ENCODE measurements at places on chromosomes 4 and X.

DNA sequence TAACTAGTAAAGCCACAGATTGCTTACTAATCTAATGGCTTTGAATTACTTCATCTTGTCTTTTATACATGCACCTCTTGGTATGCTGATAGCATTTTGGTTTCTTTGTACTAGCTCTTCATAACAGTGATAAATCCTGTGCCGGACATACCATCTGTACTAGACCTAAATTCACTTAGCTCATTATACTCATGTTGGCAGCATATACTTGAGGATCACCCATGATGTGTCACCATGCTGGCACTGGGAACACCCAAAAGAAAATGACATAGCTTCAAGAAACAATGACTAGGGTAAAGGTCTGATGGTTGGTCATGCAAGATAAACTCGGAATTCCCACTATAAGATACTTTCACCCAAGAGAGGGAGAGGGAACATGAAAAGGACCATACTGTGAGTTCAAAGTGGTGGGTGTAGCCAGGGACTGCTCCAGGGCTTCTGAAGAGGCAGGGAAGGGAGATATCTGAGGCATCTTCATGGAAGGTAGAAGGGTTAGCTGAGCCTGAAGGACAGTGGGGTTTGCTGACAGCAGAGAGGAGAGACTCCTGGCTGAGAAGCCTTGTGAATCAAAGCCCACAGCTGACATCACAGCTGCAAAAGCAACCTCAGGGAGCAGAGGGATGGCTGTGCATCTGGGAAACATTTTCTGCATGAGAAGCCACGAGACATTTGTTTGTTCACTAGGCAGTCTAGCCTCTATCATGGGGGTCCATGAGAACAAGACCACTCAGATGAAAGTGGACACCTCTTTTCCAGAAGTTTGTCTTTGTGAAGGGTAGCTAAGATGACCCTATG, 314.2 kb downstream of the RAB28 start:
- no peak for DNase-seq

DNA sequence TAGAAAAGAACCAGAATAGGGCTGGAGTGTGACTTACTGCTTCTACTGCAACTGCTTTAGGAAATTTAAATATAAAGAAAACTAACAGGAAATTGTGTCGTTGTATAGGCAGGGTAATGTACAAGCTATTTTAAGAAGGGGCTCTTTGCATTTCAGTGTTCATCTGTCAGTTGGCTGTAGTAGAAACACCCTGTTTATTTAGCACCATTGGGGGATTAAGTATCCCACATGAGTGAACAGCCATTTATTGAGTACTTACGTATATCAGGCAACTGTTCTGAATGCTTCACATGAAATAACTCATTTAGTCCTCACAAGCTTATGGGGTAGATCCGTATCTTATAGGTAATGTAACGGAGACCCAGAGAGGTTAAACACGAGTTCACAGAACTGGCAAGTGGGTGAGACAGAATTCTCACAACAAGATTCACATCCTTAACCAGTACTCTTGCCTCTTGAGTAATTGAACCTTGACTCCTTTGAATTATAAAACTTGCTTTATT, 23.9 kb downstream of the STIM2 start:
- no peak for DNase-seq

DNA sequence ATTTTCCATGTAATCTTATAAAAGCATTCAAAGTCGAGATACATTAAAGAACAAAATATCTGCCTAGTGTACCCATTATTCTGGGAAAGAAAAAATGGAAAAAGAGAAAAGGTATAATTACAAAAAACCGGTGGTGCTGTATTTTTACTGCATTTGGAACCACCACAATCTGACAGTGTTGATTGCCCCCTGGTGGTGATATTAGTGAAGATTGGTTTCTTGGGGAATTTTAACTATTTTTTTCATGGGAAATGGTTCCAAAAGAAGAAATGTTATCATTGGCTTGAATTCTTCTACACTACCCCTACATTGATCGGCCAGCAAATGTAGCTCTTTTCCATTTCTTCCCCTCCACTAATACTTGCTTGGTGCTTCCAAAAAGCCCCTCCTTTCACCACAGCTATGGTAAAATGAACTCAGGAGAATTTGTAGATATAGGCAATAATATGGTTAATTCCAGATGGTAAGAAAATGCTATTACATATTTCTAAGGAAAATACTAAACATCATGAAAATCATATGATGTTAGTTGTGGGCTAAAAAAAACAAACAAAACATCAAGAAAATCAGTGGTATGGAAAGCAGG, 50.0 kb downstream of the COX18 start:
- peak; percentile 7 for DNase-seq

DNA sequence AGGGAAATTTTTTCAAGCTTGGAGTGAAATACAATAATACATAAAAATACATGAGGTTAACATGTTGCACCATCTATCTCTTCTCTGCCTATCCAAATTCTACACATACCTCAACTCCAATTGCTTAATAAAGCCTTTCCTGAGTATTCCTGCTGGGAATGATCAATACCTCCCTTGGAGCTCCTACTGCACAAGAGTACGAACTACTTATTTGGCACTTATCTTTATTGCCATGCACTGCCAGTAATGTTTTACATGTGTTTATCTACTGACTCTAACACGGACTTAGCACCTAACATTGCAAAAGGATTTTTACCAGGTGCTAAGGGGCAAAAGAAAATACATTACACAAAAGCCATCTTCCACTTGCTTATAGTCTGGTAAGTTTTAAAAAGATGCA, 80.2 kb downstream of the ADGRA3 start:
- no peak for DNase-seq

DNA sequence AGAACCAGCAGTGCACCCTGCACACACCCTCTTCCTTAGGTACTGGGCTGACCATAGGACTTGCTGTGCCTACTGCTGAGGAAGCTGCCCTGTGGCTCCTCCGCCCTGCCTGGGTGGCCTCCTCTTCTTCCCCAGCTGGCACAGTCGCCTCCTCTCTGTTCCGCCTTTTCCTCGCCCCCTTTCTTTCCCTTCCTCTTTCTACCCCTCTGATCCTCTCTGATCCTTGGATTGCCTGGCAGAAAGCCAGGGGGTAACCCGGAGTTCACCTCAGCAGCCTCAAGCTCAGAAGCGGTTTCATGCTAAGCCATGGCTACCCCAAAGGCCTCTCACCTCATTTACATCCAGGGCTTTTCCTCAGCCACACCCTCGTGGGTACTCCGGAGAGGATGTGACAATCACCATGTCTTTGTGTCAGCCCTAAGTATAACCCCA, 136.2 kb downstream of the SMIM20 start:
- no peak for DNase-seq

DNA sequence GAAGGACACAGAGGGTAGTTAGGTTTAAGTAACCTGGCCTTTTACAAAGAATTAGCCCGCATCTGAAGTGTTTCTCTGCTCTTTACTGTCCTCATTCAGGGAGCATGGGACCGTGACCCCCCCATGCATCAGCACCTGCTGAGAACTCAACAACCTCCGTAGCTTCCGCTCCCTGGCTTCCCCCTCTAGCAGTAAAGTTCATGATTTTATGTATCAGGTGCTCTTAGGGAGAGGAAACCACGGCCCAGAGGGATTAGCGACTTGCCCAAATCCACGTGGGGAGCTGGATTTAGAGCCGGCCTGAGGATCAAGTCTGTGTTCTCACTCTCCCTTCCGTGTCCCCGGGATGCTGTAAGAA, 284.6 kb upstream of the GATB start:
- DNase-seq = no peak

GRCh38 chr4:13920111-13920875, 292.8 kb upstream of the BOD1L1 start:
- no peak for DNase-seq

DNA sequence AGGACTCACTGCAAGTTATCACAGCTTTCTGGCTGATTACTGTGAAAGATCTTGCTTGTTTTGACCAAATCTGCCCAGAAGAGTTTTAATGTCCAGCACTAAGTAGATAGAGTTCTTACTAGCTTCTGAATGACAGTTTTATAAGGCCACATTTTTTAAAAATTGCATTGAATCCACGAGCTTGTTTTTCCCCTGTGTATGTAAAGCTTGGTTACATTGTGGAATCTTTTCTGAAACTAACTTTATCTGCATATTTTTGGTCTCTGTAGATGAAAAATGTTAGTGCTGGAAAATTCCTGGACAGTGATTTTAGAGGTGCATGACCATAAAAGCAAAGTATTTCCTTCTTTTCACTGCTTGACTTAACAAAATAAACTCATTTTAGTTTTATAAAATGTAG, 650.3 kb upstream of the FAM241A start:
- no peak for DNase-seq

DNA sequence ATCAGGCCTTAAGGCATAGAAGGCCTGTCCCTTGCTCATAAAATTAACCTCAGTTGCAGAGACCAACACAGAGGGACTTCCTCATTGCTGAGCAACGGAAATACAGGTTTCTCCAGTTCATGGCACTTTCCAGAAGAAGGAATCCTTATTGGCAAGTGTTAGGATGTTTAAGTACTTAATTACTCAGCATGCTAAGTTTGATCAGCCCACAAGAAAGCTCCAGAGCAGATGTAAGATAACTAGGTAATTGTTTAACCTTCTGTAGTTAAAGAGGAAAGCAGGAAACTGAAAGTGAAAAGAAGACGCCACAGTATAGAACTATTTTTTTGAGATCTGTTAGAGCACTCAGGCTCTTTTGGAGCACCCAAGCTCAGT, 33.5 kb downstream of the SMS start:
- DNase-seq = no peak

DNA sequence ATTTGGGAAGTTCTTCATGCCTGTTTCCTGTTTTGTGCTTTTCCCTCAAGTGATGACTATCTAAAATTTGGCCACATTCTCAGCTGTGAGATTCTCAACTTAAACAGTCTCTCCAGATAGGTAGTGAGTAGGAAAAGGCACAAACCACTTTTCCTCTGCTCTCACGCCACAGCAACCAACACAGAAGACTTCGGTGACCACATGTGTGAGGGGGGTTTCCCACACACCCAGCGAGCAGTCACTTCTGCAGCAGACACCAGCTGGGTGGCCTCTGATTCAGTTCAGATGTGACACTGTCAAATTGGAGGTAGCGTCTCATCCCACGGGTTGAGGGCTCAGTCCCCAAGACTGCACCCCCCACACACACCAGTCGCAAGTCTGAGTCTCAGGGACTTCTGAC, 25.1 kb upstream of the CLDN34 start:
- DNase-seq = no peak

GRCh38 chrX:31350808-31351074, 278.9 kb upstream of the FTHL17 start:
- DNase-seq = no peak

DNA sequence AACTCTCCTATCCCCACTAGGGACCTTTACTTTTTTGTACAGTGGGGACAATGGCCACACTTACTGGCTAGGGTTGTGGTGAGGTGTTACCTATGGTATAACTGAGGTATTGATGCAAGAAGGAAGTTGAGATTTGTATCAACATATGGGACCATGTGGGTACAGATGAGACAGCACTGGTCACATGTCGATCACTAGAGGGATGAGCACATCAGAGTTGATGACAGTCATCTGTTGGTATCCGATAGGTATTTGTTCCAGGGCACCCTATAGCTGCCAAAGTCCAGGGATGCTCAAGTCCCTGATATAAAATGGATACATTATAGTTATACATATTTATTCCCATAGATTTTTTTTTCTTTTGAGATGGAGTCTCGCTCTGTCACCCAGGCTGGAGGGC, 12.6 kb upstream of the SLC10A3 start:
- no peak for DNase-seq

- DNase-seq = no peak
Observed at GRCh38 chr4:112647785-112648184, 10.8 kb downstream of the LARP7 start.

GRCh38 chr4:10461850-10462400, 4.7 kb upstream of the ZNF518B start:
- no peak for DNase-seq

DNA sequence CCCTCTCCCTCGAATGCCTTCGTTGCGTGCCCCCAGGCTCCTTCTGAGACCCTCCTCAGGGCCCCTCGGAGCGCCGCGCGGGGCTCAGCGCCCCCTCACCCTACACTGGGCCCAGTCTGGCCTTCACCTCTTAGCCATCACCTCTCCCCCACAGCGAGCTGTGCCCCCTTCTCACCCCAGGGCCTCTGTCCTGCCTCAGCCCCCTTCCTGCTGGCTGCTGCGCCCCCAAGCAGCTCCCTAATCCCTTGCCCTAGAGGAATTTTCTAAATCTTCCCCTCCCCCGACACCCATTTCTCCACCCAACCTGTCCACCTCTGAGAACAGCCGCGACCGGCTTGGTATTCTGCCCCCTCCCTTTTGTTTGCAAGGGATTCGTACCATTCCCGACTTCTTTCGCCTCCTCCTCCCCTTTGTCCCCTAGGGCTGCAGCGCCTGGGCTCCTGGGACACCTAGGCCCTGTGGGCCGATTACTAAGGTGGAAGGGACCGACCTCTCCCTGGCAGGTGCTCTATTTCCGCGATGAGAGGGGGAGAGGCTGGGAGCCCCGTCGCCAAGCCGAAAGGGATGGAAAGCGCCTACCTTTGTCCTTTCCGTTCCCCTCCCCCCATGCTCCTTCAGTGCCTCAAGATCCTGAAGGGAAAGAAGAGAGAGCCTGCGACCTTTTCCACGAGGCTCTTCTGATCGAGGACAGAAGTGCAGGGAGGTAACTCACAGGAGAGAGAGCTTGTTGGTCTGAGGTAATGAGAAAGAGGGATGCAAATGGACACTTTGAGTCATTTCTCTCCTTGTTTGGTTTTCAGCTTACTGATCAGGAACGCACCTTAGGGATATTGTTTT, 10.9 kb downstream of the DLG3 start:
- DNase-seq = peak; percentile 24

GRCh38 chr4:14908635-14909034, 93.6 kb upstream of the CPEB2 start:
- DNase-seq = no peak

DNA sequence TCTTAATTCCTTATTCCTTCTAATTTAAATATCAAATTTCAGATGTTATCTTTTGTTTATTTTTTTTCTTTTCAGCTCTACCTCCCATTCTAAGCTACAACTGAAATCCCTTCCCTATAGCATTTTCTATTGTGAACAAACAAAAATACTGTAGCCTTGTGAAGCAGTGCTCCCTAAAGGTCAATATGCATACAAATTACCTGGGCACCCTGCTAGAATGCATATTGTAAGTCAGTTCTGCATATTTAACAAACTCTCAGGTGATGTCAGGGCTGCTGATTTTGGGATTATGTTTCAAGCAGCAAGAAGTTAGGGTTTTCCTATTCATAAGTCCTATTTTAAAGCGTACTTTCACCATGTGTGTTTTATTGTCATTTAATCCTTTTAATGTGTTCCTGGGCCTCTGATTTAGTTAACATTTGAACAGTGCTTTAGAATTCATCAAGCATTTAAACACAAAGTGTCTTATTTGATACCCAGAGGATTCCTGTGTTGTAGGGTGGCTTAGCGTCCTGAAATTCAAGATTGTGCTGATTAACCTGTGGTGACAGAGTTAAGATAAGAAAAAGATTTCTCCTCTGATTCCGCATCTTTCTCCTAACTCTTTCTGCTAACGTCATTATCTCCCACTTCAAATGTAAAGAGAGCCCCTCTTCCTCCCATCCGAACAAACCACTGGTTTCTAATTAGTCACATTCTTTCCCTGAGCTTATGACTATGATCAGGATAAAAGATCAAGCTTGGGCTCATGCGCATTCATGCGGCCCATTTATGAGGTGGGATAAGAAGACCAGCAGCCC, 221.3 kb downstream of the ANK2 start:
- DNase-seq = no peak

GRCh38 chrX:12820737-12821136, 29.5 kb downstream of the PRPS2 start:
- no peak for DNase-seq
